ENCODE measurements at places on chromosomes 16 and 17.

DNA sequence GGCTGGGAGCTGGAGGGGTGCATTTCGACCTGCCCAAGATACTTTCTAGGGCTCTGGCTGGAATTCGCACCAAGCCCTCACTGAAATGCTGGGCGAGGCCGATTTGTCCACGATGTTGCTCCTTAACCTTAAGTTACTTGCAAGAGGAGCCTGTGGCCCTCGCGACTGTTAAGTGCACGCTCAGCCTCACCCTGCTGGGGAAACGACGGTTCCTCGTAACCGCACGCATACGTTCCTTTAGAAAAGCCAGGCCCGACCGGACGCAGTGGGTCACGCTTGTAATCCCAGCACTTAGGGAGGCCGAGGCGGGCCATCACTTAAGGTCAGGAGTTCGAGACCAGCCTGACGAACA is 607 bp upstream of the NCOR1 start:
- DNase-seq, result no peak

- no peak for DNase-seq
These were observed 200.0 kb upstream of the CDH5 start for GRCh38 chr16:66166490-66166889.

DNA sequence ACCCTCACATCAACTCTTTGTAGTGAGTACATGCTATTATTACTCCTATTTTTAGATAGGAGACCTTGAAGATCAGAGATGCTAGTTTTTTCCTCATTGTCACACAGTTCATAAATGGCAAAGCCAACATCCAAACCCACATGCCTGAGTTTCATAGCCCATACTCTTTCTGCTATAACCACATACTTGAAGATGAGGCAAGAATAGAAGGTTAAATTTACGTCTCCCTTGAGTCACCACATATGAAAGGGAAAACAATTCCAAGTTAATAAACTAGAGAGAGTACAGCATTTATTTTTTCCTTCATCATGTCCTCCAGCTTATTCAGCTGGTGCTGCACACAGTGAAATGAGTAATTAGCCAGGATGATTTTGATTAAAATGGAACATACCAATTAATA is 23.7 kb downstream of the NUDT7 start:
- DNase-seq, result no peak

GRCh38 chr17:9237053-9237410 is 215.7 kb downstream of the NTN1 start:
- no peak for DNase-seq

DNA sequence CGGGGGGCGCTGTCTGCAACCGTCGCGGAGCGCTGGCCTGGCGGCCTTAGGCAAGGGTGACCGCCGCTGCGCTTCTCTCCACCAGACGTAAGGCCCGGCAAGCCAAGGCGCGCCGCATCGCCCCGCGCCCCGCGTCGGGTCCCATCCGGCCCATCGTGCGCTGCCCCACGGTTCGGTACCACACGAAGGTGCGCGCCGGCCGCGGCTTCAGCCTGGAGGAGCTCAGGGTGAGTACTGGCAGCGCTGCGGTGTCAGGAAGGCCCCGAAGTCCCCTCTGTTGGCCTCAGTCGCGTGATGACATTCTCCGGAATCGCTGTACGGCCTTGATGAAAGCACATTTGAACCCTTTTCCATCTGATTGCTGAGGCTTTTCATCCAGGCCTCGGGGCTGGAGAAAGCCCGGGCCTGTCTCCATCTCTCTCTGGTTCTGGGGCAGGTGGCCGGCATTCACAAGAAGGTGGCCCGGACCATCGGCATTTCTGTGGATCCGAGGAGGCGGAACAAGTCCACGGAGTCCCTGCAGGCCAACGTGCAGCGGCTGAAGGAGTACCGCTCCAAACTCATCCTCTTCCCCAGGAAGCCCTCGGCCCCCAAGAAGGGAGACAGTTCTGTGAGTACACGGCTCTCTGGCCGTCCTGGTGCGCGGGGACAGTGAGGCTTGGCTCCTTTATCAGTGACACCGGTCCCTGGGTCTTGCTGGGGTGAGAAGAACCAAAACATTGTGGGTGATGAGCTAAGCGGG is 831 bp downstream of the RPL13 start:
- DNase-seq, result no peak

DNA sequence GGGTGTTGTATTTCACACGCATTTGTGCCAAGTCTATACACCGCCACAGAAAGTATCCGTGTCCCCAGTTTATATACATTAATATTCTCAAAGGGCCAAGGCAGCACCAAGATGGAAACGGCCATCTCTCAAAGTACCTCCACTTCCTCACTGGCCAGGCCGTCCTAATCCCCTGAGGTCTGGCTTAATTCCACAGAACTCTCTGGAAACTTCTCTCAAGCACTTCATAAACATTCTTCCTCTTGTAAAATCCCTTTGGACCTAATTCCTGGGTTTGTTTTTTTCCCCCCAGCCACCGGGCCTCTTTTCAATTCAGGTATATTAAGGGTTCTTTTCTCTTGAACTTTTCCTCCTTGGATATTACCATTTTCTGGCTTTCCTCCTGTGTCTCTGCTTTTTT is 5.1 kb upstream of the ERN1 start:
- DNase-seq, result no peak

DNA sequence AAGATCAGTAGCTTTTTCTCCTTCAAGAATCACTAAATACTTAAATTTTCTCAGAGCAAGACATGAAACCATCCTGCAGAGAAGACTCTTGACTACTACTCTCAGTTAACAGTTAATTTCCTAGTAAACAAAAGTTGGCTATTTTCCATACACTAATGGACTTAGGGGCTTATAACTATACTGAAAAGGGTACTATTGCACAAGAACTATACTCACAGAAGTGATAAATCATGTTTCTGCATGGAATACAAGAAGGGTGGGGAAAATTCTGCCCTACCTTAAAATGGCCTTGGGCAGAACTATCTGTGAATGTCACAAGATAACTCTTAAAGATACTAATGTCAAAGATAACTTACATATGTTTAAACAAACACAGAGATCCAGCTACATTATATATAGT is 12.5 kb downstream of the ZNF652 start:
- DNase-seq, result no peak

DNA sequence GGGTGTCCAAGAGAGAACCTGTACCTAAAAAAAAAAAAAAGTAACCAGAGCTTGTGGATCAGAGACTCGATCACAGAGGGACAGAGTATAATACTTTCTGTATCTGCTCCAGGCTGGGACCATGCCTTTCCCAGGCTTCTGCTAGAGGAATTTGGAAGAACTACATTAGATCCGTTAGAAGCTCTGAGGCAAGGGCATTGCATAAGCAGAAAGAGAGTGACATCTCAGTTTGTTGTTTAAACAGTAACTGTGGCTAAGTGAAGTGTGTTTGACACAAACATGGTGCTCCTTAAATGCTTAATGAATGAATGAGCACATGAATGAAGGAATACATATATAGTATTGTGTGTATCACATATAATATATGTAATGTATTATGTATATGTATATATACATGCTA is 131.2 kb downstream of the HS3ST3B1 start:
- DNase-seq, result no peak

DNA sequence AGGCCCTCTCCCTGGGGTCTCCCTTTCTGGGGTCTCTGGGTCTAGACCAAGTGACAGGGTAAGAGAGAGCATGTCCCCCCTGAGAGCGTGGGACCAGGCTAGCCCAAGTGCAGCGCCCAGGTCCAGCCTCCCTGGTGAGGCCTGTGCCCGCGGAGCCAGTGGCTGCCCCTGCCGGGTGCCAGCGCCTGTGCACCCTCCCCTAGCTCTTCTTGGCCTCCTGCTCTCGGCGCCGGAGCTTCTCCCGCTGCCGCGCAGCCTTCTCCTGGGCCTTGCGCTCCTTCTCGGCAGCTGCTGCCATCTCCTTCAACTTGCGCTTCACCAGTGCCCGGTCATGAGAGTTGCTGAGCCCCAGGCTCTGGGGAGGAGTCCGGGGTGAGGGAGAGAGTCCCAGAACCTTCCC is 17.3 kb downstream of the SAMD14 start:
- no peak for DNase-seq

- DNase-seq, result no peak
These were observed 6.3 kb downstream of the VWA3A start for GRCh38 chr16:22098405-22099255.

- DNase-seq, result no peak
These were observed 1362.0 kb downstream of the CDH8 start for GRCh38 chr16:60674241-60674640.

GRCh38 chr16:78128913-78129312 is 29.5 kb downstream of the WWOX start:
- DNase-seq, result no peak

GRCh38 chr17:41315204-41315794 is at the start of gene KRTAP17-1:
Gene KRTAP17-1, minus strand, starts transcription at chr17:41315710. Its CDS starts 60 bp downstream, at chr17:41315650.
- DNase-seq, result no peak

GRCh38 chr17:68576137-68576536 is 25.0 kb downstream of the FAM20A start:
- DNase-seq, result no peak

DNA sequence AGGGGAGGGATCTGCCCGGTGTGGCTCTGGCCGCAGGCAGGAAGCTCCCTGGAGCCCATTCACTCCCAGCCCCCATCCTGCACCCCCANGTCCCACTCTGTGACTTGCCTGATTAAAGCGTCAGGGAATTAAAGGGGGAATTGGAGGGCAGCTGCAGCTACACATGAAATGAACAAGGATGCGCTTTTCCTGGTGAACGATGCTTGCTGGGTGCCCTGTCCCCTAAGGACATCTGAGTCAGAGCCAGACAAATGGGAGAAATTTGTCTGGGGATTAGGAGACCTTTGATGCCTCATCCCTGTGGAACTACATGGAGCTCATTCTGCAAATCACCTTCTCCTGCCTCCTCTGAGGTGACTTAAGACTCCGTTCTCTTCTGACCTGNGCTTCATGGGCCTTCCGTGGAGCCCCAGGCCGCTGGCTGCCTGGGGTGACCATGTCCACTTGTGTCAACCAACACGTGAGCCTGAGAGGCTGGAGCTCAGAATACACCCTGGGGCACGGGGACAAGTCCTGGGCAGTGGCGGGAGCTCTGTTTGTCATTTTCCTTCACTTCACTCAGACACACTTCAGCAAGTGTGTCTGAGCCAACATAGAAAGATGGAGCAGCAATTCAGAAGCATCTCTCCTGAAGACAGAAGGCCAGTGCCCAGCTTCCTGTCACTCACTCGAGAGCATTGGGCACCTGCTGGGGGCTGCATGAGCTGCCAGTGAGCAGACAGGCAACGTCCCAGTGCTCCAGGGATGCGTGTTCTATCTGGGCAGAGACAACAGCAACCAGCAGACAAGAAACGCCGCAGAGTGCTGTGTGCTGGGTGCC is 54.1 kb downstream of the METRNL start:
- no peak for DNase-seq

- no peak for DNase-seq
These were observed 9.7 kb upstream of the ALOX15B start for GRCh38 chr17:8029121-8029520.

DNA sequence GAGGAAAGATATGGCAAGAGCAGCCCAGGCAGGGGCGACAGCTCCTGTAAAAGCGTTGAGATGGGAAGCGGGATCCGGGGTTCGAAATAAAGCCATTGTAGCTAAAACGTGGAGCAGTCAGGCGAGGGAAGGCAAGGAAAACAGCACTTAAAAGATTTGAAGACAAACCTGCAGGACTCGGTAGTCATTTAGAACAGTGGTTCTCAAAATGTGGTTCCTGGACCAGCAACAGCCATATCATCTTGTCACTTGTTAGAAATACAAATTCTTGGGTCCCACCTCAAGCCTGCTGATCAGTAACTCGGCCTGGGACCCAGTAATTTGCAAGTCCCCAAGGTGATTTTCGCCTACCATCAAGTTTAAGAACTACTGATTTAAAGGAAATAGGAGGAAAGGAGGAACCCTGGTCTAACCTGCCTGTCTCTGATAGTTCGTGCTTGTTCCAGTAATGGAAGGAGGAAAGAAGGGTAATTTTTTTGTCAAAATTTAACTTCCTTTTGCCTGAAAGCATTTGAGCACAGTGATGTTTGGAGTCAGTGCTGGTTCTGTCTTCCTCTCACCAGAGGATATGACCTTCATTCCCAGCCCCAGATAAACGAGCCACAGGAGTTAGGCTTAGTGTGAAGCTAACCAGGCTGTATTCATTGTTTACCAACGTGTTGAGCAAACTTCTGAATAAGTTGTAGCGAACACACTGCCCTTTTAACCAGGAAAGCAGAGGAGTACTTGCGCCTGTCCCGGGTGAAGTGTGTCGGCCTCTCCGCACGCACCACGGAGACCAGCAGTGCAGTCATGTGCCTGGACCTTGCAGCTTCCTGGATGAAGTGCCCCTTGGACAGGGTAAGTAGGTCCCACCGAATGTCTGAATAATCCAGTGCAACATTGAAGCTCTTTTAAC is 1.1 kb downstream of the ORC6 start:
- DNase-seq, result no peak

- DNase-seq, result no peak
These were observed 20.7 kb downstream of the TMEM235 start for GRCh38 chr17:78252111-78252634.

GRCh38 chr17:50593321-50593720 is 32.8 kb downstream of the CACNA1G start:
- no peak for DNase-seq

Data from cortex of kidney (tissue), 1 donor.